ENCODE measurements at places on chromosomes 4 and X.

DNA sequence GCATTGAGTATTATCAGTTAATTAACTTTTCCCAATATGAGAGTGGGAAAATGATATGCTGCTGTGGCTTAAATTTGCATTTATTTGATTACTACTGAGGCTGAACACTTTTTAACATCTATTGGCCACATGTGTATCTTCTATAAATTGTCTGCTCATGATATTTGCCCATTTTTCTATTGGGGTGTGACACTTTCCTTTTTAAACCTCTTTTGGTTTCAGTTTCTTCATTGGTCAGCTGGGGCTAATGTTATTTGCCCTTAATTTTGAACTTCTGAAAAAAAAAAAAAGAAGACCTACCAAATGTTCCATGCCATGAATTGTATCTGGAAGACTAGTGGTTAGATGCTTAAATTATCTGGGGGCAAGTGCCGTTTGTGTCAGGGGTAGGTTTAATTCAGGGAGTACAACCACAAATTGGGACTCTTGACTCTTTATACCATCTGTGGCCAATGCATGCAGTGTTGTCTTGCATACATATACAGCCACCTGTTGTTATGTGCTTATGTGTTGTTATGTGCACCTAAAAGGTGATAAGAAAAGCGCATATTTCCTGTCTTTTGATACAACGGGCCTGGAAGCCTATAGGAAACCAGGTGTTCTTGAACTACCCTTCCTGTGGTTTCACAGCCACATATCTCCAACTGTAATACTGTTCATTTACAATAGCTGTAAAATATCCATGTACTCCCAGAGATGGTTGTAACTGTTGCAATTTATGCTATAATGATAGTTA, 49.0 kb downstream of the SH2D1A start:
- DNase-seq = no peak

- DNase-seq = no peak
Observed at GRCh38 chrX:141897690-141898089, 6.0 kb upstream of the MAGEC1 start.

GRCh38 chrX:139158256-139158655, 372.3 kb upstream of the F9 start:
- no peak for DNase-seq

- DNase-seq = no peak
Observed at GRCh38 chr4:173930329-173930967, 353.0 kb downstream of the FBXO8 start.

DNA sequence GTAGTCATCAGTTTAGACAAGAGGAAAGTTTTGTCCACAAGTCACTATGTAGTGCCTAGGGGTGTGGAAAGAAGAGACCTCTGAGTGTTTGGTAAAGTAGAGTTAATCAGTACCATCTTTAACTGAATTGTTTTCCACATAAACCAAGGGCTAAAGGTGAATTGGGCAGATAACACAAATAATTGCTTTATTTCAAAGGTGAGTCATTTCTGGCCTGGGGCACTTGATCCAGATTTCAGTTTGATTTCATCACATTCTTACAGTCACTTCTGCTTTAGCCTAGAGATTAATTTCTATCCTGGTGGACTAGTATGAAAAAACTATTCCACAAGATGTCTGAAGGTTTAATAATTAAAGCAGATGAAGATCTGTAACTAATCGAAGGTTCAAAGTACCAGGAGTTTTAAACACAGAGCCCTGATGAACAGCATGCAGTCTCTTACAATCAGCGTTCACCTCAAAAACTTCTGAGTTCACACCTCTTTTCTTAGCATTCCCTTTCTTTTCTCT, 74.5 kb upstream of the BOD1L1 start:
- DNase-seq = peak; percentile 38

DNA sequence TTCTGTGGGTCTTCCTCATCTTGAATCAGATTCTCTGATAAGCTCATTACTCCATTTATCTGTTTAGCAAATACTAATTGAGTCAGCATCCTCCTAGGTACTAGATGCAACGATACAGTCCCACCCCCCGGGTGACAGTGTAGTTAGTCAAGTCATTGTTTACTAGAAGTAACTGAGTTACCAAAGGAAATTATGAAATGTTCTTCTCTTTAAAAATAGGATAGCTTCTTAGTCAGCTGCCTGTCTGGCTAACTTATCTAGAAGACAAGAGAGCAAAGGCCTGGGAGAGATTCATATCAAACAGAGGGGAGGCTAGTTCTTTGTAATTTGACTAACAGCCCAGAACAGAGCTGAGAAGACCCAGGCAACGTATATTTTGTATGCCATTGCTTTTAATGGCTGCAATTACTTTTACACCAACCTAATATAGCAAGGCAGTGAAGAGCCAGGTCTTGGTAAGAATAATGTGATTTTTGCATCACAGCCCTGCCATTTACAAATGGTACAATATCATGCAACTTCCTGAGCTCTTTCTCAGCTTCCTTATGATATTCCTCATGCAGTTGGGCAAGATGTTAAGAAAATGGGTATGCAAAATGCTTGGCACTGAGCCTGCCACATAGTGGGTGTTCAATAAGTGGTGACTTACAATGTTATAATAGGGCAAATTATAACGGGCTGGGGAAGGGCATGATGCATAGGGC, 149.9 kb downstream of the CHIC2 start:
- peak; percentile 91 for DNase-seq

DNA sequence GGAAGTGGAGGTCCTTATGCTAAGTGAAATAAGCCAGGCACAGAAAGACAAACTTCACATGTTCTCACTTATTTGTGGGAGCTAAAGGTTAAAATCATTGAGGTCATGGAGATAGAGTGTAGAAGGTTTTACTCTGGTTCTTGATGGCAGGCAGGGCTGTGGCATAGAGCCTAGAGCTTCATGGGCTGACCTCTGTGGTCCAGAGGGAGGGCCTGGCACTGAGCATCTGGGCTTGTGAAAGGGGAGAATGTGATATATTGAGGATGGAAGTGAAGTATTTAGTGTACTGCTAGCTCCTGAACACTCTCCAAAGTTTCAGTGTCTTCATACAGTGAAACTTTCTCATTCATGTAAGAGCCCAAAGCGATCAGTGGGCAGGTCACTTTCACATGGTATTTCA, 71.3 kb upstream of the ANXA3 start:
- DNase-seq = no peak

DNA sequence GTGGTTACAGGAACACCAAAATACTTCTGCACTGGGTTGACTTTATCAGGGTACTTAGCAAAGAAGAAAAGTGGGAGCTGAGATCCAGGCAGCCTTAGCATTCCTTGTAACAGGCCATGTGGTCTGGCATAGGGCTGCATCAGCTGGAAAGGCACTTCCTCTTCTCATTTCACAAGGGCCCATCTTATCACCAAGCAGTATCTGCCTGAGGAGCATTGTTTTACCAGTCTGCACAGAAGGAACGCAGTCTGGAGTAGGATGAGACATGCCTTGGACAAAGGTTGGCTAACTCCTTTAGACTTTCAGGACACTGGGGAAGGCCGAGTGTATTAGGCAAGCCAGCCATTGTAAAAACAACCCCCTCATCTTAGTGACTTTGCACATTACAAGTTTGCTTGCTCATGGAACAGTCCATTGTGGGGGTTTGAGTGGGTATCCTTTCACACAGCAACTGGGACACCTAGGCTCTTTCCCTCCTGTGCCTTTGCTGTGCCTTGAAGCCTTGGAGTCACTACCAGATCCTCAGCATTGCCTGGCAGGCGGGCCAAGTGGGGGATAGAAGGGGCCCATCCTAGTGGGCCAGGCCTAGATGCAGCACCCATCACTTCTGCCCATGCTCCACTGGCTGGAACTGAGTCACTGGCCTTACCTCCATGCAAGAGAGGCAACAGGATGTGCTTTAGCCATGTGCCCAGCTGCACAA, 4.6 kb downstream of the SUV39H1 start:
- DNase-seq = peak; percentile 90

DNA sequence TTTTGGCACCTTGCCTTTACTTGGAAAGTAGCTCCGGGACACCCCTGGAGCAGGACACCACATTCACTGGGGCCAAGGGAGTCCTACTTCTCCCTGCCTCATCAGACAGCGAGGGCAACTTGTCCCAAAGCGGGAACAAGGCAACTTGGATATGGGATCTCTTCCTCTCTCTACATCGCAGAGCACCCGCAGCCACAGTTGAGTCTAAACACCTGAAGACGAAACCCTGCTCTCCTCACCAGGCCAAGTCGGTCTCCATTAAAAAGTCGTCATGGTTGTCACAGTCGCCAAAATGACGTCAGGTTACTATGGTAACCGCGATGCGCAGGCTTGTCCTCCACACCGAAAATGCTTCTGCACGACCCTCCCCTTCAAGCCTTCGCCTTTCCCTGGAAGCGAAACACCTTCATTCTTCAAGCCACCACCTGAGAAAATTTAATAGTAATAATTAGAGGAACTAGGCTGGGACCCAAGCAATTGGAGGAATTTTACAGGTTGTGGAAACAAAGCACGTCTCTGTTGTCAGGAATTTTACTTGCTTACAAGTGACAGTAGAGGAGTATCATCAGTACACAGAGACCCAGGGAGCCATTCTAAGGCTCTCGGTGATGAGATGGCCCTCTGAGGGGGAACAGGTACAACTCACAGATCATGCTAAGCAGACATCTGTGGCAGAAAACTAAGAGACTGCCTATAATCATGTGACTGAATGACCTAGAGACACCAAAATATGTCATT, 30.5 kb upstream of the TCEAL4 start:
- no peak for DNase-seq

- no peak for DNase-seq
Observed at GRCh38 chr4:100086766-100087431, 103.4 kb downstream of the DDIT4L start.

GRCh38 chr4:94115687-94116086, 92.0 kb upstream of the SMARCAD1 start:
- DNase-seq = no peak

DNA sequence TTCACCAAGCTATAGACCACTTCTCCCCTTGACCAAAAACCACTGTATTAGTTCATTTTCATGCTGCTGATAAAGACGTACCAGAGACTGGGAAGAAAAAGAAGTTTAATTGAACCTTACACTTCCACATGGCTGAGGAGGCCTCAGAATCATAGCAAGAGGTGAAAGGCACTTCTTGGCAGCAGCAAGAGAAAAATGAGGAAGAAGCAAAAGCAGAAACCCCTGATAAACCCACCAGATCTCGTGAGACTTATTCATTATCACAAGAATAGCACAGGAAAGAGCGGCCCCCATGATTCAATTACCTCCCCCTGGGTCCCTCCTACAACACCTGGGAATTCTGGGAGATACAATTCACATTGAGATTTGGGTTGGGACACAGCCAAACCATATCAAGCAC, 97.8 kb downstream of the DOCK11 start:
- no peak for DNase-seq

- no peak for DNase-seq
Observed at GRCh38 chr4:182292612-182293011, 49.4 kb downstream of the TENM3 start.

- DNase-seq = no peak
Observed at GRCh38 chr4:163609019-163609418, 114.5 kb downstream of the TMA16 start.

DNA sequence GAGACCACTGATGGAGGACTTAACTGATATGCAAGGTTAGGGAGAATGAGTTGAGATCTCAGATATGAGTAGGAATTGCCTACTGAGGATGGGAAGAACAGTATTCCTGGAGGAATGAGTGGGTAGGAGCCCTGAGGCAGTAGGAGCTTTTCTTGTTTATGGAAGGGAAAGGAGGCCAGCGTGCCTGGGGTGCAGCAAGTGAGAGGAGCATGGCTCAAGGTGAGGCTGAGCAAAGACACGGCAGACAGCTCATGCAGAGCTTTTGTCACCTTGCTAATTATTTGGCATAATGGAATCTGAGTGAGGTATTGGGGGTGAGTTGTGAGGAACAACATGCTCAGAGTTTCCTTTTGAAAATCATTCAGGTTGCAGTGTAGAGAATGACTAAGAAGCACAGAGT, 65.3 kb upstream of the IBSP start:
- no peak for DNase-seq
